ENCODE measurements at places on chromosomes 7 and 10. TPM values are rescaled to one million over a fixed set of nuclear protein-coding genes. Genes with fewer than 3 reads are reported as not detected.
A peak's percentile ranks its signal among the peaks of the same experiment; 100 is the strongest.

DNA sequence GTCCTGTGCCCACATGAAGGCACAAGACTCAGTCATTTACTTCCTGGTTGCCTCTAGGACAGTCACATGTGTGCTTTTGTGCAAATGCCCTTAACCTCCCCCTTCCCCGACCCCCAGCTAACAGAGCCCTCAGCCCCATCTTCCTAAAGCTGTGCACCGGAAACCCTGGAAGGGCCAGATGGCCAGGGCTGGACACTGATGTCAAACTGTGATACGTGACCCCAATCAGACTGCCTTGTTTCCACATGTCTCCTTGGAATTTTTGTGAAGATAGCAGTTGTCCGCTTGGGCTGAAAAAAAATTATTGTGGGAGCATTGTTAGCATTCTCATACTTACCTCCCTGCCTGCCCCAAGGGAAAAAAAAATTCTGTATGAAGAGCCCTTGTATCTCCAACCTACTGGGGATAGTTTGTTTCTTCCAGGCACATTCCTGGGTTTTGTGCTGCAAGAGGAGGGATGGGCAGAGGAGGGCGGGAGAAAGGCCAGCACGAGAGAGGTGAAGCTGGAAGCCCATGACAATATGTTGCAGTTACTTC, 17.0 kb upstream of the ADAM12 start:
- no peak for DNase-seq

CUL2 gene
- 18.5 TPM for total RNA-seq

- no peak for DNase-seq
Measured at GRCh38 chr7:2757361-2757903, 69.4 kb downstream of the AMZ1 start.

DNA sequence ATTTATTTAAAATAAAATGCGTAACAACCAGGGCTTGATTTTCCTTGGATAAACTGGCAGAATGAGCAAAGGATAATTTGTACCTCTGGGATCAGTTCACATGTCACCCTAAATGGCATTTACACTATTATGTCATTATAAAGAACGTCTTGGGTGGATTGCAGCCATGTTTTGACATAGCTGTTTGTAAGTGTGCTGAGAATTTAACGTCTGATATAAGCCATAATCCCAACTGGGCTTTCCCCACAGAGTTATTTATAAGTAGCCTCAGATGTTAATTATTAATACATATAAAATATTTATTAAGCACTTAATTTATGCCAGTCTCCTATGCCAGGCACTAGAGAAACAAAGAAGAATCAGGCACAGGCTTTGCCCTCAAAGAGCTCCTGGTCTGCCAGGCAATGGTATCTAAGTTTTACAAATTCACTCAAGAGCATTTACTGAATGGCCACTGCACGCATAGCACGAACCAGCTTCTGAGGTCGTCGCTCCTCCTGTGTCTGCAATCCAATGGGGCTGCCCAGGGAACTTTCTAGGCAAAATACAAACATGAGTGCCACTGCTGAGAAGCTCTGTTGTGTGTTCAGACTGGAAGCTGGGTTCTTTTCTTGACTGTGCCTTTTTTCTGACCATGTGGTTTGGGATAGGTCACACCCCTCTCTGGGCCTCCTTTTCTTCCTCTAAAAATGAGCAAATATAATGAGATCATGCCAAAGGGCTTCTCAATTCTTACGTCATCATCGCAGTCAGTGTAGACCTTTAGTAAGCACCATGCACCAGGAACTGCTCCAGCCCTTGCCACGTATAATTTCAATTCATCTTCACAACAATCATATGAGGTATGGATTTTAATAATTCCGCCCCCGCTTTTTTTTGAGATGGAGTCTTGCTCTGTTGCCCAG, 11.3 kb upstream of the CTBP2 start:
- DNase-seq, result no peak

RP9 gene
- 12.2 TPM for total RNA-seq

GRCh38 chr10:78491812-78492211, 458.1 kb downstream of the RPS24 start:
- DNase-seq, result no peak

CYP3A4 gene
- 2.8 TPM for total RNA-seq

ASL gene
- 129 TPM for total RNA-seq

- DNase-seq, result no peak
Measured at GRCh38 chr7:22566176-22566575, 66.2 kb upstream of the STEAP1B start.

DNA sequence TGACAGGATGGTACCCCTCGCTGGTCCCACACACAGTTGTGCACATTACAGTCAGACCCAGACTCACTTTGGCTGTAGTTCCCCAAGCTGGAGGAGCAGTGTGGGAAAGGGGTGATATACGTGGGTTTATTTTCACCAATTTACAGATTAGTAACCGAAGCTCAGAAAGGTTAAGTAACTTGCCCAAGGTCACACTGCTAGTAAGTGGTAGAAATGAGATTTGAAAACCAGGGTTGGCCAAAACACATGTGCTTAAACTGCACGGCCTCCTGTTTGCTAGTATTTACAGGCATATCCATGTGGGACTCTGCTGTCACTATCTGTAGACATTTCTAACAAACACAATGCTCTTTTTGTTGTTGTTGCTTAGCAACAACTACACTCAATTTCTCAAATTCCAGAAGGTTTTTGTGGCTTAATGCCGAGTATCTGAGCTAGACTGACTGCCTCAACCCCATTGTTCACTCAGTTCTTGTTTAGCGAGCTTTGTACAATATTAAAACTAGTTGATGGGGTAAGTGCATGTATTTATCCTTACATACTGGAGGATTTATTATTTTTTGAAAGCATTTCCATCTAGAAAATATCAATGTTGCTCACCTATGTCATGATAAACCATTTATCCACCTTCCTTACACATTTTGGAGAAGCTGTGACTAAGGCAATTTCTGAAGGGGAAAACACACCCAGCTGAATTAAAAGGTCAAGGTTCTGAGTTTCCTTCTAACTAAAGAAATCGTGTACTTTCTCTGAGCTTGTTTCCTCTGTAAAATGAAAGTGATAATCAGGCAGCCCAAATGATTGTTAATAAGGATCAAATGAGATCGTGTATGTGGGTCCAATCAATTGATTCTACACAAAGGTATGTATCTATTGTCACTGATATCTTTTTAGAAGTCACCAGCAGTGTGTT, 5.3 kb upstream of the TMEM139 start:
- no peak for DNase-seq

DNA sequence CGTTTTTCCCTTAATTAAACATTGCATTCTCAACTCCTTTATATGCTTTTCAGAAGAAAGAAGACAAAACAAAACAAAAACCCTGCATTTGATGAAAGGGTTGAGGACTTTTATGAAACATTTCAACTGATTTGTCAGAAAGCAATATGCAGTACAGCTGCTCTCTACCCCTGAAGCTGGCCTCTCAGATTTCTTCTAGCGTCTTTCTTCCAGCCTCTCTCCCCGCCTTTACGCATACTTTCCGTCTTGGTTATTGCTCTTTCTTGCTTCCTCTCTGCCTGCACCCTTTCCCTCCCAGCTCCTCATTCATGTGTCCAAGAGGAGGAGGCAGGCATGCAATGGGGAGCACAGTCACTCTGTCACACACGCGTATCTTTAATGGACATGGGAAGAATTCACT, 91.0 kb upstream of the COL1A2 start:
- no peak for DNase-seq

- DNase-seq, result no peak
Measured at GRCh38 chr7:136210664-136211063, 233.5 kb upstream of the MTPN start.

CALML3 gene
- not detected for total RNA-seq

DNA sequence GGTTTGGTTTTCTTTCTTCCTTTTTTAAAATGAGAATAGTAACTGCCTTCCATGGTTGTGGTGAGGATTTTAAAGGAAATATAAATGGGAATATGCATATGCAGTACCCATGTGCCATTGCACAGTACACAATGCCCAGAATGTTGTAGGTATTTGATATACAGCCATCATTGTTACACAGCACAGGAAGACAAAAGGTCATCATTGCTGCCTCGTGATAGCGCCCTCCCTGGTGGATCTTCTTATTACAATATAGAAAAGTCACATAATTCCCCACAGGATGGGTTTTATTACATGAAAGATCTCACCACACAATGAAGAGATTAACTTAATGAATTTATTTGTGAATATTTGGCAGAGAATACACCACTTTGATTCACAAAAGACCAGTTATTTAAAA, 76.5 kb downstream of the PPP1R17 start:
- no peak for DNase-seq

RBM20 gene
- 2.0 TPM for total RNA-seq

LMOD2 gene
- not detected for total RNA-seq

CLCN1 gene
- total RNA-seq, result not detected

IFIT2 gene
- 7.6 TPM for total RNA-seq

DNA sequence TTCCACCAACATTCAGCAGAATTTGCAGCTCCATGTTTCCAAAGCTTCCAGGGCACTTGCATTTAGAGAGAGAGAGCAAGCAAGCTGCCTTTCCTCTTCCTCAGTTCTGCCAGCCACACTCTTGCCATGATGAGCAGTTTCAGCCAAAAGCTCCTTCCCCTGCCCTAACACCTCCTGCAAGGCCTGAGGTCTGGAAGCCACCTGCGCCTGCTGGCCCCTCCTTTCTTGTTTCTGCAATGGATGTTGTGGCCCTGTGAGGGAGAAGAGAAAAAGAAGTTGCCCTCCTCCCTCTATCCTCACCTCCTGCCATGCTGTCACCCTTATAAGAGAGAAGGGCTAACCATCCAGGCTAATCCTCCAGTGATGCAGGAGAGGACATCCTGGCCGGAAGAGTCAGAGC, 48.7 kb downstream of the IKZF1 start:
- no peak for DNase-seq

- peak; percentile 72 for DNase-seq
Measured at GRCh38 chr10:121608469-121609190, 10.4 kb upstream of the FGFR2 start.

DNA sequence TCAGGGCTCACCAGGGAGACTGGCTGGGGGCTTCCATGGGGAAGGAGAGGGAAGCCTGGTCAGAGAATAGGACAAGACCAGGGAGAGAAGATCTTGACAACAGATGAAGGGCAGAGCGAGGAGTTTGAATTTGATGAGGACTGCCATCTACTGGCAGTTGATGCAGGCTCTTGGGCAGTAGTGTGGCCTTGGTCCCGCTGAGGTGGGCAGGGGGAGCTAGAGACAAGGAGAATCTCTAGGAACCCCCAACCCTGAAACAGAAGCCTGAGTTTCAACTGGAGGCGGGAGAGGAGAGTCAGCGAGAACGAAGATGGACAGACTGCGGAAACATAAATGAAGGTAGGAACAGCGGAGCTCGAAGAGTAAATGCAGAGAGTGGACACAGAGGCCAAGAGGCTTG, 81.0 kb downstream of the PPP1R3C start:
- no peak for DNase-seq

DNA sequence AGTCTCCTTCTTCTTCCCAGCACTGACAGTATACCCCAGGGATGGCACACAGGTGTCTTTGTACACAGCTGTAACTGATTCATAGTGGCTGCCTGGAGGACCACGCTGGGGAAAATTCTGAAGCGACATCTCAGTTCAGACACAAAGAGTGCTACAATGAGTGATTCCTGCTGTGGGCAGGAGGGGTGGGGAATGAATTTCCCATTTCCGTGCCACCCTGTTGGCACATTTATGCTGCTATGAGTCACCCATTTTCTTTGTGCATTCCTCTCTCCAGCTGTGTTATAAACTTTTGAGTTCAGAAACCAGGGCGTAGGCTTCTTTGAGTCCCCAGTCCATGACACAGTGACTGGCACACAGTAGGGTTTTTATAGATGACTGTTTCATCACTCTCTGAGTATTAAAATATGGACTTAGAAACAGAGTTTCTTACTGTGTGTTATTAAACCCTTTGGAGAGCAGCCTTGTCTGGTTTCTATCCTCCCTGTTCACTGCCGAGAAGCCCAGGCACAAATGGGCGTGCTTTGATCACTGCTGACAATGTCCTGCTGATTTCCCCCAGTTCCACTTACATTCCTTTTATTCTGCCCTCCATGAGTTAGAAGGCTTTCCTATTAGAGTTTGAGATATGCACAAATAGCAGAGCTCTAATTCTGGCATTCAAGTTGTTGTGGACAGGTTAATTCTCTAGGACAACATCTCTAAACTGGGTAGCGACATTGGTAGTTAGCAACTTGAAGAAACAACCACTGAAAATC, 24.0 kb upstream of the NPS start:
- no peak for DNase-seq

FAM200A gene
- 5.1 TPM for total RNA-seq

DNA sequence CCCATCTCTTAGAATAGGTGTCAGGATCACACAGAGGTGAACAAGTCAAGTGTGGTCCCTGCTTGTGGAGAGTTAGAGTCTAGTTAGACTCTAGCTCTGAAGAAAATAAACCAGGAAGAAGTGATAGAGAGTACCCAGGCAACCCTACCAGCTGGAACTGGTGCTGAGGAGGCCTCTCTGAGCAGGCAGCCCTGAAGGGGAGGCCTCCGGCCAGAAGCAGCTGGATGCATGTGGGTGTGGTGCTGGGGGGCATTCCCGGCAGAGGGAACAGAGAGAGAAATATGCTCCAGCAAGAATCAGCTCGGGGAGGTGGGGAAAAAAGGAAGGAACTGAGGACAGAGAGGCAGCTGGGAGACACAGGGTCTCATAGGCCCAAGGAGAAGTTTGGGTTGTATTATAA, 68.6 kb downstream of the APBB1IP start:
- DNase-seq, result no peak

- DNase-seq, result no peak
Measured at GRCh38 chr10:92801978-92802872, 46.1 kb upstream of the EXOC6 start.

- no peak for DNase-seq
Measured at GRCh38 chr7:63027075-63027474, 971.6 kb upstream of the ZNF722 start.

- DNase-seq, result no peak
Measured at GRCh38 chr7:16649196-16649595, 3.2 kb downstream of the BZW2 start.
